ENCODE measurements at places on chromosomes 3 and 15.
A peak's percentile ranks its signal among the peaks of the same experiment; 100 is the strongest.

GRCh38 chr15:71792521-71792920 is 17.8 kb upstream of the NR2E3 start:
- no peak for DNase-seq

DNA sequence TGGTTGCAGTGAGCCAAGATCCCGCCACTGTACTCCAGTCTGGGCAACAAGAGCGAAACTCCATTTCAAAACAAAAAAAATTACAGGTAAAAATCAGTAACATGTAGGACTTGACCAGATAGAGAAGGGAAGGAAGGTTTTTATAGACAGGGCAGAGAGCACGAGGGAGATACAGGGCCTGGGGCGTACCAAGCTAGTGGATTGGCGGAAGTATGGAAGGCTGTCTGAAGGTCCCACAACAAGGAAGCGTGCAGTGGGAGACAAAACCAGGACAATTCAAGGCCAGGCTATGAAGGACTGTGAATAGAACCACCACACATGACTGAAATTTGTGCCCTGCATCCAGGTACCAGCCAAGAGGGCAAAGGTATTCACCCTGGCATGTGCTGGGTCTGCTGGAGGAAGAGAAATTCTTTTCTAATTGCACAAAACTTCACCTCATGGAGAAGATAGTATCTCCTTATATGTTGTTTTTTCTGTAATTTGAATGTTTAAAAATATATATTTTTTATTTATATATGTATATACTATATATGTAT is 33.0 kb upstream of the BCL2A1 start:
- DNase-seq, result no peak

DNA sequence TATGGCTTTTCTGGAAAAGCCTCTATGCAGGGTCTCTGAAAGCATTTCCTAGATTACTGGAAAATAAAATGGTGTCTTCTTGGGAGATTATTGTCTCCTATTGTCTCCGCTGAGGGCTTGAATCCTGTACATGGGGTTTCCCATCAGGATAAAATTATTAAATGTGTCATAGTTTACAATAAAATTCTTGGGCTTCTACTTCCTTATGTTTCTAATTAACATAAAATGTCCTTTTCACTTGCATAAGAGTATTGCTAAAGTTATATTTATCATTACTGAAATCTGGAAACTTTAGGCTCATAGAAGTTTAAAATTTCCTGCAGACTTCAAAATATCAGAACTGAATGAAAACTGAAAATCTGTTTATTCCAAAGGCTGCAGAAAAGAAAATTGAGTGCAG is 595.5 kb upstream of the AGTR1 start:
- DNase-seq, result no peak

- DNase-seq, result no peak
Measured at GRCh38 chr3:183653209-183654064, 18.0 kb downstream of the KLHL24 start.

- DNase-seq, result no peak
Measured at GRCh38 chr15:68471541-68471940, 39.6 kb upstream of the ITGA11 start.

- DNase-seq, result no peak
Measured at GRCh38 chr15:35246451-35246850, 161.4 kb upstream of the NANOGP8 start.

DNA sequence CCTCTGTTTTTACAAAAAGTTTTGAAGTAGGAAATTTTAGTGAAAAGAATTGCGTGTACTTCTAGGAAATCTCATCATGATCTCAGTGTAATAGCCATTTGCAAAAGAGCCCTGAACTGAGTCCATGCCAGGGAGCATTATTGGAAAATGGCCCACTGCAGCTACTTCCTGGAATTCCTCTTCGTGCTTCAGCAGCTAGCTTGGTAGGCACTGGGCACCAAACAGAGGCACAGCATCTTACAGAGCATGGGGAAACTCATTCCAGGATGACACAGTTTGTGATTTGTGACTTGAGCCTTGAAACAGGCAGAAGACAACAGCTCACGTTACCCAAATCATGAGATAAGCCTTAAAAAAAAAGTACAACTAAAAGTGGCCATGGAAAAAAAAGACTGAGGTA is 179.1 kb downstream of the WDR72 start:
- no peak for DNase-seq

DNA sequence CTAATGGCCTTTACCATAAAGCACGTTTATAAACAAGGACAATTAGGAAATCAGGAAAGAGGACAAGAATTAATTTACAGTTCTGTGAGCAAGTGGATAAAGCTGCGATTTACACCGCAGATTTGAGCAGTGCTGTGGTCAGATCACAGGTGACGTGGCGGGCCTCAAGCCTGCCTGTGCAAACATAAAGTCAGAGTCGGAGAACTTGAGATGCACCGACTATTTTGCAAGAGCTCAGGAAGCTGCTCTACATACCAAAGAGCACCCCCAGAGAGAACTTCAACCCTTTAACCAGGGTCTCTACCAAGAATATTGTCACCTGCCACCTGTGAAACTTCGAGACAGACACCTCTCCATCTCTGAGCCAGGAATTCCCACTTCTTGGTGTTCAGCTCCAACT is 35.7 kb downstream of the MECOM start:
- DNase-seq, result no peak

GRCh38 chr3:71517271-71517791 is 66.2 kb downstream of the FOXP1 start:
- no peak for DNase-seq

DNA sequence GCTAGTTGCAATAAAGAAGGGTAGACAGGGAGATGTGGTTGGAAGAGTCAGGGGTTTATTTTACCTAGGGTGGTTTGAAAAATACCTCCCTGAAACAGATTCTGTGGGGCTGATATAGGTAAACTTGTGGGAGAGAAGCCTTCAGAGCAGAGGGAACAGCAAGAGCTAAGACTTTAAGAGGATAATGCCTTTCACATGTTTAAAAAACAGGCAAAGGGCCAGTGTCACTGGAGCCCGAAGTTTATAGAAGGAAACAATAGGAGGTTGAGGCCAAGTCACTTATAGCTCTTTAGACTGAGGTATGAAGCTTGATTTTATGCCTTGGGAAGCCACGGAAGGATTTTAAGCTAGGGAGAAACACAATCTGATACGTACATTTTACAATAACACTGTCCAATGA is 448.7 kb downstream of the TAFA4 start:
- DNase-seq, result no peak

DNA sequence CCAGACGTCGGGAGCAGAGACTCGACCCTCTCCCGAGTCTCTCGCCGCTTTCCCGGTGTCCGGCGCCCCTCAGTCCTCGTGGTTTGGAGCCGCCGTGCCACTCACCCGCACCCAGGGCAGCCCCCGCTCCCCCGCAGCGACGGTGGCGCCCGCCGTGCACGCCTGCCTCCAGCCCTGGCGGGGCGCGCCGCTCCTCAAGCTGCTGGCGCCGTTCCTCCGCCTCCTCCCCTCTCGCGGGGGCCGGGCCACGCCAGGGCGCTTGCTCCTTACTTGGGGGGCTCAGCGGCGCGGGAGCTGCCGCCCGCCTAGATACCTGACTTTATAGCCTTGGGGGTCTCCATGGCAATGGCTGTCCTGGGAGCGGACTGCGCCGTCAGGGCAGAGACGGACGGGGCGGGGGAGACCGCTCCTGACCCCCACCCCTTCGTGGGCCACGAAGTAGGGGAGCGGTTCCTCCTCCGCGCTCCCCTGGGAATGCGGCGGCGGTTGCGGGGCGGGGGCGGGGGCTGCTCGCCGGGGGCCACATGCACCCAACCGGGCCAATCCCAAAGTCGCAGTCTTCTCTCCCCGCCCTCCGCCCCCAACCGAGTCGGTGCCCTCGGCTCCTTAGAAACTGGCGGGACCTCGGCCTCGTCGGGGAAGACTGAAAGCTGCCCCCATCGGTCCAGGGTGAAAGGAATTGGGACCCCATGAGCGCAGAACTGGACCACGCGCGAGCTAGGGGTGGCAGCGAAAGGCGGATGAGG is at the start of gene ANKRD63:
Gene ANKRD63 (minus strand): TSS at position 196 of the 746 bp plus-strand sequence. CDS start 478 bp downstream, outside the sequence.
- DNase-seq, result no peak

GRCh38 chr3:58514405-58514804 is 22.5 kb downstream of the KCTD6 start:
- DNase-seq, result no peak

DNA sequence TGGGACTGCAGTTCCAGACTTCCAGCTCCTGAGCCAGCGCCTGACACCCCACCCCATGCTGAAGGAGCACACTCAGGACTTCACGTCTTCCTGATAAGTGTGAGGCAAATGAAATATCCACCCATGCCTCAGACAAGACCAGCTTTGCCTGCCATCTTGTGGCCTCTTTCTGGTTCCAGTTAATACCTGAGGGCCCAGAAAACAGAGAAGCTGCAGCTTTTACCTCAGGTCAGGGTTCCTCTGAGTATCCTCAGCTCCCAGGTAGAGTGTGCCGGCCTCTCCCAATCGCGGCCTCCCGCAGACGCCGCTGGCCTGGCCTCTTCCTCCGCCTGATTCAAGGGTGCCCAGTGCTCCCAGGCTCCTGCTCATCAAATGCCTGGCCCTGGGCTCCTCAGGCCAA is 5.1 kb upstream of the KLHL6 start:
- peak; percentile 17 for DNase-seq

- no peak for DNase-seq
Measured at GRCh38 chr3:144521131-144521530, 549.5 kb downstream of the DIPK2A start.

- DNase-seq, result no peak
Measured at GRCh38 chr3:175969456-175969855, 1110.3 kb downstream of the NAALADL2 start.

GRCh38 chr15:98296653-98297052 is 336.1 kb downstream of the ARRDC4 start:
- no peak for DNase-seq

DNA sequence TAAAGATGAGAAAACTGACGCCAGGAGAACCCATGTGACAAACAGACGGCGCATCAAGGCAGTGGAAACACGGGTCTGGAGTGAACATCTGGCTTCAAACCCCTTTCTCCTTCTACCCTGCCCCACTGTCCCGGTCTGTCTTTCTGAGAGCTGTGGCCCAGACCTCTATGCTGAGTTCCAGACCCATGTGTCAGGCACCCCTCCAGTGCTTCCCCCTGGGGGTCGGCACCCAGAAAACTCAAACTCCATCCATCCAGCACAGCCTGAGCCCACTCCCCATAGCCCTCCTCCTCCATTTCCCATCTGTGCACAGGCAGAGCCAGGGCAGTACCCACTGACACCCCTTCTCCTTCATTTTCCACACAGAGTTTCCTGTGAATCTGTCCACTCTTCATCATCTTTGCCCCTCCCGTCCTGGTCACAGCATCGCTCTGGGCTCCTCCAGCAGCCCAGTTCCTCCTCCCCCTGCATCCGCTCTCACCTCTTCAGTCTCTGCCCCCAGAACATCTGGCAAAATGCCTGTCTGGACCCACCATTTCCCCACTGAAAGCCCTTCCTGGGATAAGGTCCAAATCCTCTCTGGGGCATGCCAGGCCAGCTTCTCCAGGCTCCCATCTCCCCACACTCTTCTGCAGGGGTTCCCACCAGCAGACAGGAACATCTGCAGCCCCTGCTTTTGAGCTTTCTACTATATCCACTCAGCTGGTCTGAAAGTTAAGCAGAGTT is 2.9 kb downstream of the FAM240A start:
- DNase-seq, result no peak

- DNase-seq, result no peak
Measured at GRCh38 chr3:162699291-162699690, 1202.7 kb downstream of the OTOL1 start.

DNA sequence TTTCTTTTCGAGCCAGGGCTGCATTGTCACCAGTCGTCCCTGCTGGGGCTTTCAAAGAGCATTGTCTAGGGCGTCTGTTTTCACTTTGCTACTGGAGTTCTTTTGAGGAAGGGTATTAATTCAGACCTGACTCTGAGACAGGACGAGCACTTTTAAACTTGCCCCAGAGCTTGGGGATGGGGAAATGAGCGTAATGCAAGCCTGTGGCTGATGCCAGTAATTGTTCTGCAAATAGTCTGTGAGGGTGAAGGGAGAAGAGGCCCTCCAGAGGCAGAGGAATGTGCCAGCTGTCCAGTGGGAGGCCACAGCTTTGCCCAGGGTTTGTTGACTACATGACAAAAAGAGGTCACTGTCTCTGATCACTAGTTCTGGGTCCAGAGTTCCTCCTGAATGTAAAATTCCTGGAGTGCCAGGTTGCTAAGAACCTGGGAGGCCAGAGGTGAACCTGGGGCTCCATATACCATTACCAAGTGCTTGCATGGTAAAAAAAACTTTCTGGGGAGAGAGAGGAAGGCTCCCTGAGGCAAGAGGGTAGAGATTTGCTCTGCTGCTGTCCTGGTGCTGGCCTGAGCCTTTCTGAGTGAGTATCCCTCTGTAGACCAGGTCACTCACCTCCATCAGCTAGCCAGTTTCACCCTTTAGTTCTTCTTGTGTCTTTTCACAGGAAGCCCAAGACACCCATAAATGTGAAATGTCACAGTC is 14.8 kb downstream of the EEFSEC start:
- DNase-seq, result no peak

Measured in activated gamma-delta T cell treated with anti-CD3 and anti-CD28 coated beads, Interleukin-2, amount 50 U/mL, for 16 hours (primary cell).